ENCODE measurements at places on chromosomes 4 and X. TPM values are rescaled to one million over a fixed set of nuclear protein-coding genes. Genes with fewer than 3 reads are reported as not detected.

BCAP31 gene
- total RNA-seq, result 103 TPM

DNA sequence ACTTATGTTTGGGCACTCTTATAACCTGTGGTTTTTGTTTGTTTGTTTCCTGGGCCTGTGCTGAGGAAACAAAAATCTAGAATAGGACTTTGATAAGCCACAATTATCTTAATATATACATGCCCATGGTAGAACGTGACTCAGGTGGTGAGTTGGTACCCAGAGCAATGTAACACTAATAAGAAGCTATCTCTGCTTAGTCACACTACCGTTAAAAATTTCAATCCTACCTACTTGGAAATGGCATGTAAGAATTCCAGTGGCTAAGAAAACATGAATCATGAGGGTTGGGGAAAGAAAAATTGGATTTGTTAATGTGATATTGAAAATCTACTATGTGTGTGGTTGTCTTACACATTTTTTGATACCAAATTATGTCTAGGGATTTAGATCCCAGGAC is 30.5 kb upstream of the ADGRG2 start:
- no peaks in the 10 kb centered on the region for H3K36me3 ChIP-seq
- DNase-seq, result no peak
- H3K4me1 ChIP-seq, result no peaks in the 10 kb centered on the region
- no peak overlapping the region for H3K27ac ChIP-seq
- H3K4me3 ChIP-seq, result no peak overlapping the region

- H3K36me3 ChIP-seq, result peaks cover 56% of the 10 kb centered on the region
- H3K4me1 ChIP-seq, result peaks cover 45% of the 10 kb centered on the region
- peak overlapping the region; percentile 98 for H3K4me3 ChIP-seq
- no peak for DNase-seq
- peak overlapping the region; percentile 95 for H3K27ac ChIP-seq
- H3K27me3 ChIP-seq, result no peaks in the 10 kb centered on the region
These were observed 581 bp downstream of the DNAJB14 start for GRCh38 chr4:99945718-99946355.

GRCh38 chr4:144894573-144894972 is 203.4 kb downstream of the ANAPC10 start:
- H3K27ac ChIP-seq, result no peak overlapping the region
- H3K36me3 ChIP-seq, result peaks cover 1% of the 10 kb centered on the region
- DNase-seq, result no peak
- H3K4me3 ChIP-seq, result no peak overlapping the region
- H3K4me1 ChIP-seq, result no peaks in the 10 kb centered on the region

DNA sequence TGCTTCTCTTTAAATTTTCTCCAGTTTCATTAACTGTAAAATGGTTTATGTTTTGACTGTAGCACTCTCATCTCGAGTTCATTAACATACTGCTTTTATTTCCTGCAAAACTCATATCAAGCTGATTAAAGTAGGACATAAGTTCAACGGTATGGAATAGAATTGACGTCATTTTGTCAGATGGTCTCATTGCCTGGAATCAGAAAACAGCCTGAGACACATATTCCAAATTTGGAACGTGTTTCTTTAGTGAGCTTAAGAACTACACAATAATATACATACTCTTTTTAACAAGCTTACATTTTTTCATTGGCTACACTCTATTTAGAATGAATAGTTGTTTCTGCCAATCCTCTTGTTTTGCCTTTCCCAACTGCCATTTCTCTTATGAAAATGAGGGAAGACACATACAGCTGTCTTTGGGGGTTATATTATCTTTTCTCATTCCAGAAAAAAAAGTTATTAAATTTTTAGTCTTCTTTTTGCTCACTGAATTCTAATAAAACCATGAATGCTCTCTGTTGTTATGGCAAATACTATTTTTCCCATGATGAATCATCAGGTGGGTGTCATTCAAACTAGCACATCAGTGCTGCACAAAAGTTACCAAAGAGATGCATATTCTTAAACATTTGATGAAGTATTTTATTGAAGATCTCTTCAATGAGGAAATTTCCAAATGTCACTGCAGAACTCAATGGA is 162.8 kb downstream of the GABRB1 start:
- no peaks in the 10 kb centered on the region for H3K36me3 ChIP-seq
- no peaks in the 10 kb centered on the region for H3K27me3 ChIP-seq
- H3K4me3 ChIP-seq, result no peak overlapping the region
- no peaks in the 10 kb centered on the region for H3K4me1 ChIP-seq
- DNase-seq, result no peak
- no peak overlapping the region for H3K27ac ChIP-seq

DNA sequence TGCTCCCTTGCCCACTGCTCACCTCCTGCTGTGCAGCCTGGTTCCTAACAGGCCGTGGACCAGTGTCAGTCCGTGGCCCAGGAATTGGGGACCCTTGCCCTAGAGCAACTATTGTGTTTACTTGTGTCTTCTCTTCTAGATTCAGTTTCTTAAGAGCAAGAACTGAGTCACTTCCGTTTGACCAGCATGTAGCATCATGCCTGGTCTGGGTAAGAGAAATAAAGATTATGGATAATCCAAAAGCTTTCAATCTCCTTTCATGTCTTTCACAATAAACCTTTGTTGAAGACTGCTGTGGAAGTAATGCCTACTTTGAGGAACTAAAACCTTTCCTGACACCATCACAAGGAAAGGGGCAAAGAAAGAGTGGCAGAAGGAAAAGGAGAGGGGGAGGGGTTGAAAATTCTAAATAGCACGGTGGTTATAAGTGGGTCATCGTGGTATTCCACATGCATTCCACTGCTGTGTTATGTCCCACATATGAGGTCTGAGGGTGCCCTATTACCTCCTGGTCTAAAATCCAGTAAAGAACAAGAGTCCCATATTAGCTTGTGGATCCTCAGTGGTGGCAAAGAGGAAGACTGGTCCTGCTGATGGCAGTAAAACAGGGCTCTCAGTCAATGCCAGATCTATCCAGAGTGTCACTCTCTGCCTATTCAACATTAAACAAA is 133.4 kb downstream of the RASL11B start:
- no peak overlapping the region for H3K27ac ChIP-seq
- peaks cover 14% of the 10 kb centered on the region for H3K36me3 ChIP-seq

DNA sequence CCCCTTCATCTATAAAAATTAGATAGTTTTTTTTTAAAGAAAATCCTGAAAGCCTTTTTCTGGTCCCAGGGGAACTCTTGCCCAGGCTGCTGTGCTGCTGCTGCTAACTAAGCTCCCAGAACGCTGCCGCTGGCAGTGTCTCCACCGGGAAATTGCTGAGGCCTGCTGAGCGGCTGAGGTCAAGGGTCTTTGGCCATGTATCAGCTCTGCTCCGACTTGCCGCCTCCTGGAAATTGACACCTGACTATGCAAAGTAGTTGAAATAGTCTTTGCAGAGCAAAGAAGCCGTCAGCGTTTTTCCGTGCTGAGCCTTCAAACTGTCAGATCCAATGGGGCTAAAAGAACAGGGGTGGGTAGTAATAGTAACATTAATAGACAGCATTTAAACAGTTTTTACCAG is 839 bp downstream of the QDPR start:
- peak overlapping the region; percentile 91 for H3K27ac ChIP-seq
- H3K4me3 ChIP-seq, result peak overlapping the region; percentile 91
- H3K36me3 ChIP-seq, result peaks cover 16% of the 10 kb centered on the region
- no peak for DNase-seq
- peaks cover 23% of the 10 kb centered on the region for H3K4me1 ChIP-seq
- no peaks in the 10 kb centered on the region for H3K27me3 ChIP-seq

DNA sequence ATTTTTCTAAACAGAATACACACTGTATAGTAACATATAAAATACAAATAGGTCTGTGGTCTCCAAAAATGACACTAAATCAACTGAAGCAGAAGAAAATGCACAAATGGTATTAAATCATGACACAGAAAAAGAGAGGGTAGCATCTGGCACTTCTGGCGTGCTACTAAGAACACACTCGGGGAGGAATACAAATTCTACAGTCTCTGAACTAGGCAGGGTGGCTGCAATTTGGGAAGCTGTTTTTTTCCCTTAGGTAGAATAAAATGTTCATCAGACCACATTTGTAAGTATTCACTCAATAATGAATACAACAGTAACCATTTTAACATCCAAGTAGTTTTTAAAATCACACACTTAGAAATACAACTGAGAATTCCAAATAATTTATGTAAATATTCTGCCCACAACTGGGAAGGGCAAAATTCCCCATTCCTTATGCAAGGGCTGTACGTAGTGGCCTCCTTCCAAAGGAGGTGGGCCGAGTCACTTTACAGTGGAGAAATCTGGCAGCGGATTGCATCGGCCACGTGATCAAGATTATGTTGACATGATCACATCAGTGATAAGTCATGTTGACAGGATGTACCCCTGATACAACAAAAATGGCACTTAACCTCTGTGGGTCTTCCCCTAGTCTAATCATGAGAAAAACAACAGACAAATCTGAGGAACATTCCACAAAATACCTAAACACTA is 101.1 kb downstream of the TSPAN5 start:
- no peak for DNase-seq
- no peak overlapping the region for H3K4me3 ChIP-seq
- peaks cover 9% of the 10 kb centered on the region for H3K4me1 ChIP-seq
- no peak overlapping the region for H3K27ac ChIP-seq

DNA sequence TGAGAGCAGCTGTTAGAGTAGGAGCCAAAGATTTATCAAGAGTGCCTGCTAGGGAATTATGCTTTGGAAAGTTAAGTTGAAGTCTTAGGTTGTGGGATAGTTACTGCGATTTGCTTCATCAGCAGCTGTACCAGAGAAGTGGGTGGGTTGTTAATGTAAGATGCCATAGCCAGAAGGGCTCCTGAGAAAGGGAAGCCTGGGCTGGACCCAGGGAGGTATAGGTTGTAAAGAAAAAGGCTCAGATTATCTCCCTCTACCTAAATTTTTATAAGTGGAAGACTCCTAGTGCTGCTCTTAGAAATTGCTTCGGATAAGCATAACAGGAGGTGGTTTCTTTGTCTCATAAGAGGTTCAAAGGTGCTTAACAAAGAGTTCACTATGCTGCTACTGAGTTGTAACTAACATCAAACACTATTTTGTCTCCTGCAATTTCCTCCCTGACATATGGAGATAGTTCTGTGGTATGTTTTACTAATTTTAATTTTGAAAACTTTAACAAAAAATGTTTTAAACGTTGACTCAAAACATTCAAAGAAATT is 356.9 kb downstream of the DTHD1 start:
- no peak overlapping the region for H3K4me3 ChIP-seq
- no peaks in the 10 kb centered on the region for H3K4me1 ChIP-seq
- no peaks in the 10 kb centered on the region for H3K36me3 ChIP-seq
- no peak overlapping the region for H3K27ac ChIP-seq
- no peak for DNase-seq

ZAR1 gene
- total RNA-seq, result not detected

DNA sequence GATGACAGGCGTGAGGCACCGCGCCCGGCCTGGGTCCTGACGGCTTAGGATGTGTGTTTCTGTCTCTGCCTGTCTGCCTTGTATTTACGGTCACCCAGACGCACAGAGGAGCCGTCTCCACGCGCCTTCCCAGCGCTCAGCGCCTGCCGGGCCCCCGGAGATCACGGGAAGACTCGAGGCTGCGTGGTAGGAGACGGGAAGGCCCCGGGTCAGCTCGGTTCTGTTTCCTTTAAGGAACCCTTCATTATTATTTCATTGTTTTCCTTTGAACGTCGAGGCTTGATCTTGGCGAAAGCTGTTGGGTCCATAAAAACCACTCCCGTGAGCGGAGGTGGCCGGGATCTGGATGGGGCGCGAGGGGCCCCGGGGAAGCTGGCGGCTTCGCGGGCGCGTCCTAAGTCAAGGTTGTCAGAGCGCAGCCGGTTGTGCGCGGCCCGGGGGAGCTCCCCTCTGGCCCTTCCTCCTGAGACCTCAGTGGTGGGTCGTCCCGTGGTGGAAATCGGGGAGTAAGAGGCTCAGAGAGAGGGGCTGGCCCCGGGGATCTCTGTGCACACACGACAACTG is 1.3 kb downstream of the SHOX start:
- DNase-seq, result no peak
- no peak overlapping the region for H3K4me3 ChIP-seq
- H3K27ac ChIP-seq, result peak overlapping the region; percentile 51
- H3K4me1 ChIP-seq, result peaks cover 8% of the 10 kb centered on the region
- no peaks in the 10 kb centered on the region for H3K36me3 ChIP-seq

SHOX gene
- not detected for total RNA-seq
